ENCODE measurements at places on chromosomes 3 and 15.

DNA sequence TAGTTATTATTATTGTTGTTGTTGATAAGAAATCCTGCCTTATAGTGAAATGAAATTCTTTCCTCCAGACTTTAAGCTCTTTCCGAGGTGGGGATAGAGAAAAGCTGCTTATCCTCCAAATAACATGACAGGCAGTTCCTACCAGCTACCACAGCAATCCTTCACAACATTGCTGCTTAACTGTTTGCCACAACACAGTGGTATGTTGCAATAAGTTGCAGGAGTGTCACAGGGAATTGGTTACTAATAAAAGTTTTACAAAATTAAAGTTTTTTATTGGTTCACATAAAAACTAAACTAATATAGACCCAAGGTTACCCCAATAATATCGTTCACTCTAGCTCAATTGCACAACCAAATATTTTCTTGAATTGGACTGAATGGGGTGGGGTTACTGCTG, 57.4 kb upstream of the ICE2 start:
- DNase-seq: no peak

- DNase-seq: no peak
These were observed 10.7 kb upstream of the BBX start for GRCh38 chr3:107512108-107512507.

DNA sequence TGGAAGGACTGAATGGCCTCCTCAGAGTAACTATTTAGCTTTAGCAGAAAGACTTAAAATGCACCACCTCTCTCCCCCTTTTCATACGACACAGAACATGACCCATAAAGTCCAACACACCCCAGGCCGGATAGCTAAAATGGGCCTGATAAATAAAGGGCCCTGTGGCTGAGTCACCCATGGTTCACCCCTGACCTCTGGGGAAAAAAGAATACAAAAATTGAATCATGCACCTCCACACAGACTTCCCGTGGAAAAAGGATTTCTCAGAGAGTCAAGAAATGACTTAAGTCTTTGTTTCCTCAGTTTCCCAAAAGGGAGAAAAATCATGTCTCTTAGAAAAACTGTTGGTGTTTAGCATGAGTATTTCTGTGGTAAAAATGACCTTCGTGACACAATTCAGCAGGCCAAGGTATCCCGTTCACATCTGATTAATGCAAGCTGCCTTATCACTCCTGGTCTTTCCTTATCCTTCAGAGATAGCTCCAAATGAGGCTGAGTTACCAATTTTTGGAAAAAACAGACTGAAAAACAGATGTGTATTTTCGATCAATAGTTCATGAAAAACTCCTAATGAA, 34.0 kb upstream of the ARHGEF3 start:
- DNase-seq: no peak

- no peak for DNase-seq
These were observed 8.0 kb upstream of the SLC22A13 start for GRCh38 chr3:38257583-38257982.

DNA sequence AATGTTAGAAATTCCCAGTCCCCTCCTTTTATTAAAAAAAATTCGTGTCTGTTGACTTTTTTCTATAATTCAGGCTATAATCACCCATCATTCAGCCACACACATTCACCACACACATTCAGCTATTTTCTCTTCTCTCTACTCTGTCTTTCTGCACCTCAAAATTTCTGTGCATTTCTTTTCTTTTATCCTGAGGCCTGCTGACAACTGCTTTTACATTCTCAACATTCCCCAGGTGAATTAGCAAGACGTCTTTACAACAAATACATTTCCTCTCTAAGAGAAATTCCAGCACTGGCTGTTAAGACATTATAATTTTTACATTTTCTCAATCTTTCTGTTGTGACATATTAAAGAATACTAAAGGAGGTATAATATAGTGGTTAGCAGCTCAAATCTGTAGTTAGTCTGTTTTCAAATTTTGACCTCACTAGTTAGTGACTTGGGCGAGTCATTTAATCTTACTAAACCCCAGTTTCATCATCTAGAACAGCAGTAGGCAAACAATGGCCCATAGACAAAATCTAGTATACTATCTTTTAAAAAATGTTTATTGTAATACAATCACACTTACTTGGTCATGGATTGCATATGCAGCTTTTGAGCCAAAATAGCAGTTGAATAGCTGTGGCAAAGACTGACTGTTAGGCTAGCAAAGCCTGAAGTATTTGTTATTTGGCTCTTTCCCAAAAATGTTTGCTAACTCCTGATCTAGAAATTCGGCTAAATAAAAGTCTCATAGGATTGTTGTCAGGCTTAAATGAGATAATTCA, 350.7 kb downstream of the NSUN3 start:
- DNase-seq: no peak

DNA sequence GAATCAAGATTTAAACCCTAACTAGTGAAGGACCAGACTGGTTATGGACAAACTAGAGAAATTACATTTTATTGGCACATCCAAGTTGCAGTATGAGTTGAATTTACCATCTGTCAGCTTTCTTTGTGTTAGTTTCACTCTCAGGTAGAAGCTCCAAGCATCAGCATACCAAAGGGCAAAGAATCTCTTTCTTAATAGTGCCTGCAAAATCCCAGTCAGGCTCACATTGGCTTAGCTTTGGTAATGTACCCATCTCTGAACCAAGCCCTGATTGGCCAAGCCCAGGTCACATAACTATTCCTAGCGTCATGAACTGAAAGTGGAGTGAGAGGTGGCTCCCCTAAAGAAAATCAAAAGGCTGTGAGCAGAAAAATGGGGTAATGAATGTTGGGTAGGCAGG, 66.9 kb downstream of the CCNL1 start:
- DNase-seq: no peak
